NCI-H1092 treated with DMSO at 0.1 percent for 48 hours (cell line): ENCODE measurements at places on chromosomes 1 and 21.

- peak; percentile 33 for DNase-seq
Measured at GRCh38 chr1:18556364-18556763, 74.3 kb upstream of the PAX7 start.

GRCh38 chr21:29340228-29340627 is 41.5 kb downstream of the BACH1 start:
- no peak for DNase-seq

DNA sequence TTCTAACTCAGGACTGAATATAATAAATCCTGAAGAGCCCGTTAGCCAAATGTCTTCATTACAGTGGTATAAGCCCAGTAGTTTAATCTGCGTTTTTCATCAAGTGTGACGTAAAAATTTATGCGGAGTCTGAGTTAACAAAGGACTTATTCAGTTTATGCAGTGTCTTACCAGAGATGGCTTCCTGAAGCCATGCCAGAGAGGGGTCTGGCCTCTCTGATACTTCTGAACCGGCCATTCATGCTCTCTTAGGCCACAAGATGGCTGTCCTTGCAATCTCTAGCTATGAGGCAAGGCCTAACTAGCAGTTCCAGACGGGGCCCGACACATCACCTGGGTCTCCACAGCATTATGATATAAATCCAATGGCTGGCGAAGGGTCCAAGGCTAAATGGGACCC is 101.4 kb downstream of the TEX35 start:
- no peak for DNase-seq

GRCh38 chr1:96366516-96366915 is 355.1 kb upstream of the PTBP2 start:
- no peak for DNase-seq

DNA sequence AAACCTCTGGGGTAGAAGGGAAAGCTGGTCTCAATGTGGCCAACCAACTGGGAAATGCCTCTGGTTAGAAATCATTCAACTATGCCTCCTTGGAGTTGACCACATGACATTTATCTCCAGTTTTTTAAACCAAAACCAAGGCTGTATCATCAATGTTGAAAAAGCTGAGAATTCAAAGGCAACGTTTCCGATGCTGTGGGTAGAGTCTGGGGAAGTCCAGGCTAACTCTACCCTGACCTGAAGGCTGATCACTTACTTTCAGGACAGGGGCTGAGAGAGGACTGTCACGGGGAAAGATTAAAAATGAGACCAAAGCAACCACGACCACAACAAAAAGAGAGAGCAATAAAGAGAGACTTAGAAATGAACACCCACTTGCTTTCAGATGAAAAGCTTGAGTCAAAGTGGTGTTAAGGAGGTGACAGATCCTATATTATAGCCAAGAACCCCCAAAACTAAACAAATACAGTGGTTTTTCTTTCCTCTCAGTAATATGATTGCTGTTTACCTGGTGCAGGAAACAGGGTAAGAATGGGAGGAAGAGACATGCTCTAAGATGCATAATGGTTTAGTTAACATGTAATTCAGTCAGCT is 90.8 kb upstream of the TNFSF4 start:
- no peak for DNase-seq

DNA sequence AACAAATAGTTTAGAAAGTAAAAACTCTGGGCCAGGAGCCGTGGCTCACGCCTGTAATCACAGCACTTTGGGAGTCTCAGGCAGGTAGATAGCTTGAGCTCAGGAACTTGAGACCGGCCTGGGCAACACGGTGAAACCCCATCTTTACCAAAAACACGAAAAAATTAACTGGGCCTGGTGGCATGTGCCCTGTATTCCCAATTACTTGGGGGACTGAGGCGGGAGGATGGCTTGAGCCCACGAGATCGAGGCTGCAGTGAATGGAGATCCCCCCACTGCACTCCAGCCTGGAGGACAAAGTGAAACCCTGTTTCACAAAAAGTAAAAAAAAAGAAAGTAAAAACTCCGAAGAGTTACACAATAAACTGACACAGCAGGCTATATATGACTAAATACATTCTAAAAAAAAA is 10.6 kb downstream of the CEP170 start:
- DNase-seq = no peak

DNA sequence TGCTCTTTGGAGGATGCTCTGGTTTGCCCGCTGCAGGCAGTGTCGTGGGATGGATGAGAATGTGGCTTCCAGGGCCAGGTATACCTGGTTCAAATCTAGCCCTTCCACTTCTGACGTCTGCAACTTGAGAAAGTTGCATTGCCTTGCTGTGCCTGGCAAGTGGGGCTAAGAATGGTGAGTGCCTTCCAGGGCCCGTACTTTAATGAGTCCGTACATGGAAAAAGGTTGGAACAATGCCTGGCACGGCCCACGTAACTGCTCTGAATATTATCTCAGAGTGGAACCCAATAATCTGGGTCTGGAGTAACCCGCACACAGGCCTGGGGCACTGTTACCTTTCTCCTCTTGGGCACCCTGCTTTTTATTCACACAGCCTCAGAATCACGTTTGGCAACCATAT is 146.7 kb upstream of the EDN2 start:
- no peak for DNase-seq

- no peak for DNase-seq
Measured at GRCh38 chr1:41639332-41639936, 155.0 kb upstream of the EDN2 start.

DNA sequence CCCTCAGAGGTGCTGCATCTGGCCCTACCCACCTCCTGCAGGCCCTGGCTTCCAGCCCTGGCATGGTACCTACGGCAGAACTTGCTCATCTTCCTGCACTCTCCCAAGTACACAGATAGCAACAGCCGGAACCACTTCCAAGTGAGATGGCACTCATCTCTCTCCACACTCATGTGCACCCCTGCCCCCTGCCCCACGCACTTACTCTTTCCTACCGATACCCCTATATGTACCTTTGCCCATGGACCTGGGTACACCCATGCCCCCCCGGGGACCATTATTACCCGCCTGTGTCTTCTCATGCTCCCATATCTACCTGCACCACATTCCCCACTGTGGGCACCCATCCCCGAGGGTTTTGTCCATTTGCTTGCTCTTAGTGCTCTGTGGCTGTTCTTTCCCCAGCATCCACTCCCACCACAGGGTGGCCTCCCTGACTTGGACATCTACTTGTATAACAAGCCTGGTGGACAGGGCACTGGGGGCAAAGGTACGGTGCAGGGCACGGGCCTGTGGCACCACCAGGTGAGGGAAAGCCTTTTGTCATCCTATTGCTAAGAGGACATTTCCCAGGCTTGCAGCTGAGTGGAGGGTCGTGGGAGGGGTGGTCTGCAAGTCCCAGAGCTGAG is 14.7 kb downstream of the HYI start:
- DNase-seq = no peak

- peak; percentile 31 for DNase-seq
Measured at GRCh38 chr1:215146240-215146975, 63.9 kb downstream of the KCNK2 start.

DNA sequence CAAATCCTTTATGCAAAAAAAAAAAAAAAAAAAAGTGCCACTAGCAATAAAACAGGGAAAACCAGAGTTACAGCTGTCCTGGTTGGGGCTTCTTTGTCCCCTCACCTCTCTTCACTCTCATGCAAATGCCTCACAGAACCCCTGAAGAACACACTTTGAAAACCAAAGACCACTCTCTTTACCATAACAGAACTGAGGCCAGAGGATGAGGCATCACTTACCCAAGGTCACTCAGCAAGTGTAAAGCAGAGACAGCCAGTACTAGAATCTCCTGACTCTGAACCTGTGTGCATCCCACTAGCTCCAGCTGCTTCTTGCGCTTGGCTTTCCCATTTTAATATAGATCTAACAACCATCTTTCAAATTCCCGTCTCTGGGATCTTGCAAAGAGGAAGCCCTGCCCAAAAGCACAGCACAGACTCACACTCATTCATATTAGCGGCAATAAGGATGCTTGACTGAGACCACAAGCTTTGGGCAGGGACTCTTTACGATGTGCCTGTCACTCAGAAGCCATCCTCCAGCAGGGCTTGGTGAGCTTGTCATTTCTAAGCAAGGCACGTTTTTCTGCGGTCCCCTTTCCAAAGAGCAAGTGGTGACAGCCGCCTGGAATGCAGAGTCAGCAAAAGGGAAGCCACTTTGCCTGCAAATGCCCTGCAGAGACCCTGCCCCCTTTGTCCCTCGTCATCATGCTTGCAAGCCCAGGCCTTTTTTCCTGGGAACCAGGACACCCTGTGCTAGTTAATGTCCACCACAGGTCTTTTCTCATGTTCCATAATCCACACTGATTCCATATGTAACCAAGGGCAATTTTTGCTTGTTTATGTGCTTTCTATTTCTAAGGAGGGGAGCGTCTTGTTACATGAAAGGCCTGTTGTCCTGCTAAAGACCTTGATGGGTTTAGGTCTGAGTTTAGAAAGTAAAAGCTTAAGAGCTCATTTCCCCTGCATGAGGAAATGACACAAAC is 76.5 kb upstream of the NFIA start:
- DNase-seq = no peak

GRCh38 chr1:209601809-209602657 is 18.5 kb downstream of the CAMK1G start:
- DNase-seq = peak; percentile 44

GRCh38 chr1:12629511-12629956 is 11.5 kb upstream of the DHRS3 start:
- peak; percentile 92 for DNase-seq

DNA sequence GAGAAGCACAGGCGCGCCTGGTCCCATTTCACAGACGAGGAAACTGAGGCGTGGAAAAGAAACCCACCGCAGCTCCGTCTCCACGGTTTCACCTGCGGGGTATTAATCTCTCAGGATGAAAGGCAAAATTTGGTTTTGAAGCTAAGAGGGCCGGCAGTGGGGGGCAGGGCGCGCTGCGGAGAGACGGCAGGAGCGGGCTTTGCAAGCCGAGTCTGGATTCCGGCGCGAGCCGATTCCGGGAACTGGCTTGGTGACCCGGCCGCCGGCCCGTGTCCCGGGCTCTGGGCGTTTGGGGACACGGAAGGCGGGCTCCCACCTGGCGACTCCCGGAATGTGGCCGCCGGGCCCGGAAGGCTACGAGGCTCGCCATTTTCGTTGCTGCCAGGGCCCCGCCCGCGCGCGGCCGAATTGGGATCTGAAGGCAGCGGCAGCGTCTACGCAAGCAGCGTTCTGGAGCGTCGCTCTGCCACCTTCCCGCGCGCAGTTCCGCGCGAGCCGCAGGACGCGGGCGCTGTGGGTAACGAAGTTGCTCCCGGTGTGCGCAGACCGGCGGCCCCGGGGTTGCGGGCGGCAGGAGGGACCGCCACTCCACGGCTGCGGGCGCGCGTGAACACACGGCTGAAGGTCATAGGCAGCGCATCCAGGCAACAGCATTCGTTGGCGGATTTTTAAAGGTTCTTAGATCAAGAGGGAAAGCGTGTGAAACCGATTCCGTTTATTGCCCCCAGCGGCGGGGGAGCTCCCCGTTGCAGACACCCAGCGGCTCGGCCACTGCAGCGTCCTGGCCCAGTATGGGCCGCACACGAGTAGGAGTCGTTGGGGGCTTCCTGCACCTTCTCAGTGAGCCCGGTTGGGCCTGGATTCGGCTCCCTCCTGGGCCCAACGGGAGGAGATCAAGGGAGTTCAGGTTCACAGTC is 5.4 kb upstream of the PRDM16 start:
- no peak for DNase-seq

GRCh38 chr1:50453266-50453665 is 30.0 kb upstream of the DMRTA2 start:
- DNase-seq = no peak

DNA sequence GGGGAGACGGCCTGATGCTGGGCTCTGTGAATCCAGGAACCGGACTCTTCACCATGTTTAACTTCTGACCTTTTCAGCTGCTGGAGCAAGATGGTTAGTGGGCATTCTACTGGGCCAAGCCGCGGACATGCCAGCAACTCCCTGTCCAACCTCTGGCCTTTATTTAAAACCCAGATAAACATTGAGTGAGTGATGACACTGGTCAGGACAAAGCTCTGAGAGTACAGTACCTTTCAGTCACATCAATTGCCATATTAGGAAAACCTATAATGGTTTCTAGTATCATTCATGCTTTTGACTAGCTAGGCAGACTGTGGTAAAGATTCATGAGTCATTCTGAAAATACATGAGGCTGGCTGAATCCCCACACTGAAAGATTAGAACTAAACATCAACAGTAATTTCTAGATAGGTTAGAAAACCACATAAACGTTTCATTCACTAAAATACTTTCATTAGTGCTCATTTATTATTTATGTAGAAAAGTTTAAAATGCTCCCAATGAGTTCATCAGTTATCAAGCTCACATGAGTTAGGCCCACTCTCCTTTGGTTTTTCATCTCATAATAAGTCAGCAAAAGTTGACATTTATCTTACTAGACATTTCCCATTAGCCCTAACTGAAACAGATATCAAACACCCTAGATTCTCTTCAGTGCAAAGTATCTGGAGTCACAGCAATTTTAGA is 7.1 kb upstream of the ACTA1 start:
- DNase-seq = no peak

DNA sequence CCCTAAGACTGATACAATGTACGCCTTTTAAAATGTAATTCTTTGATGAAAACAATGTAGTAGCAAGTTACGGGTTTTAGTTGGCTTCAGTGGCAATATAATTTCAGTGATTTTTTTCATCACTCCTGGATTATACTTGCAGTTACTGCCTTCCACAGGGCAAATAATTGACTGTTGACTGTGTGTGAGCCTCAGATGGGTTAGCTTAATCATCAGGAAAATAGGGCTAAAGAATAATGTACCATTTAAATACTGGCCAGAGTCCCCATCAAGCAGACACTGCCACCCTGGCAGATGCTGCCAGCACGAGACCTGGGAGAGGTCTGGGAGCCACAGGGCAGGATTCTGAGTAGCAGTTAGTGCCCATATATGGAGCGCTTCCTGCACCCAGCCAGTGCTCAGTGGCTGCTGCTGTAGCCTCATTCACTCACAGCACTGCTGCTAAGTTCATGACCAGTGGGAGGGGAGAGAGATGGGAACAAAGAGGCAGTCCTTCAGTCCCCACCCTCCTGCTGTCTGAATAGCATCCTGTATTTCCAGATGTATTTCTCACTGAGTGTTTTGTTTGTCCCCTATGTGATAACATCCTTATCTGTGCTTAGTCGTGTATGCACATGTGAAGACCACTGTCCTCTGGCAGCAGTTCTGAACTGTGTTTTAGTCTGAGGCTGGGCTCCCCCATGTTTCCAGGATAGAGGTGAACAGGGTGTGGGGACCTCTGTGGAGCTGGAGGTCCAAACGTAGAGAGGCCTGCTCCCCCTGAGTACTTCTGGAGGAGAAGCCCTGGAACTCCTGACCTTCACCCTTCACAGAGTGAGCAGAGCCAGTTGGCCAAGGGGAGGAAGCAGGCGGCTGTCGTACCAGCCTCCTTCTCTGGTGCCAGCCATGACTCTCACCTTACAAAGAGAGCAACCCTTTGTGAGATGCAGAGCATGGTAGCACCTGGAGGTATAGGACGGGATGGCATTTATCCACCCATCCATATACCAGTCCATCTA is 80.4 kb downstream of the ADARB1 start:
- peak; percentile 19 for DNase-seq

GRCh38 chr21:17523007-17523451 is 10.2 kb downstream of the CXADR start:
- DNase-seq = no peak

- no peak for DNase-seq
Measured at GRCh38 chr1:157288492-157288891, 150.3 kb upstream of the ETV3 start.
